Activated T-cell treated with anti-CD3 and anti-CD28 coated beads, Interleukin-2, amount 50 U/mL, for 1 hour (primary cell): ENCODE measurements at places on chromosomes 13 and 19.

DNA sequence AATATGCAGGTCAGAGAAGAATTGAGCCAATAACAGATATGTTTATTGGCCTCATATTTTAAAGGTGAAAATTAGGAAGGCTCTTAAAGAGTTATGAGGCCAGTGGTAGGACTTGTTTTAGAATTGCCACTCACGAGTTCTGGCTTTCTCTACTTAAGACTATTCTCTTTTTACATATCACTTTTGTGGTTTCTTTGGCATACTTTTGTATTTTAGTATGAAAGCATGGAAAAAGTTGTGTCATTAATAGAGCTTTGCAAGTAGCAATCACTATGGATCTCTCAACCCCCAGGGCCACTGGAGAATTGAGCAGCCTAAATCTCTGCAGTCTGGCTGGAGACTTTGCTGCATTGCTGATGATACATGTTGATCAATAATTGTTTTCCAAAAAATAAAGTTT, 64.6 kb upstream of the SOX21 start:
- DNase-seq = no peak

DNA sequence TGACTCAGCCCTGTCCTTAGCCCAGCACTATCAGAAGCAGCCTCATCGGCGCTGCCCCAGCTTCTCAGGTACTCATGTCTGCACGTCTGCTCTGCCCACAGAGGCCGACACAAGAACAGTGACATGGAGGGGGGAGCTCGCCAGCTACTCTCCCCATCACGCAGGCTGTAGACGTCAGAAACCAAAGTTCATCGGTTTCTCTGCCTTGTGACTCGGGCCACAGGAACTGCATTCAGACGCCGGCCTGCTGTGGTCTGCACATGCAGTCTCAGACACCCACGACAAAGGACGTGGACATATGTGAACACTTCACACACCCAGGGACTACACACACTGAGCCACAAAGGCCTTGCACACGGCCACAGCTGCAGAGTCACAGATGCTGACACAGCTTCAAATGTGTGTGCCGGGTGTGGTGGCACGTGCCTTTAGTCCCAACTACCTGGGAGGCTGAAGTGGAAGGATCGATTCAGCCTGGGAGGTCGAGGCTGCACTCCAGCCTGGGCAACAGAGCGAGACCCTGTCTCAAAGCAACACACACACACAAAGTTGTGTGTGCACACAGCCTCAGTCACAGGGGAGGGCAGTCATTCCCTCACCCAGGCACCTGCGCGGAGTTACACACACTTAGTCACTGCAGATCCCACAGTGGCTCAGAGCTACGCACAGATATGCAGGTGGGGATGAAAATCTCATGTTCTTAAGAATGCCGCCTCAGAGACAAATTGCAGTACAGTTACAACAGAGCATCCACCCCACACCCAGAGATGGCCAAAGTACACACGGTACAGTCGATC, 4.9 kb upstream of the ZFP36 start:
- peak; percentile 85 for DNase-seq

DNA sequence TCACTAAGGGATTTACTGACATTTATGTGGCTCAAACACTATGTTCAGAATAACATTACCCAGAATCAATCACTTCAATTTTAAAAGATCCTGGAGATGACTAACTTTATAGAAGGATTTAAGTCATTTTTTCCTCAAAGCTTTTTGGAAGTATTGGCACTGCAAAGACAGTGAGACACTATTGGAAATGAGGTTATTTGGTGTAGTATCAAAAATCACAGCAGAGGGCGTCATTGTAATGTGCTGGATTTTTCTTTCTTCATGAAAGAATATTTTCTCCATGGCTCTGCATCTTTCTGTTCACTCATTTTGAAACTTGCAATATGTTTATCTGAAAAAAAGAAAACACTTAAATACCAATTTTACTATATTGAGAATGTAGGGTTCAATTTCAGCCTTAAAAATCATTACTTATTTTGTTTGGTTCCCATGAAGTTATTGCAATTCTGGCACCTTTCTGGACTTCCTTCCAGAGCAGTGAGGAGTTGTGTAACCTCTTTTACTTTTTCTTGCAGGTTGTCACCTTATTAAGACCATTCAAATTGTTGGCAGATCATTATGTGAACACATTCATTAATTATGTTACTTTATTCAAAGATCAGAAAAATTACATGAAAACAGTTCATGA, 3.7 kb upstream of the CSNK1A1L start:
- no peak for DNase-seq

- DNase-seq = no peak
These were observed 15.2 kb upstream of the SHFL start for GRCh38 chr19:10070730-10071446.

- no peak for DNase-seq
These were observed 50.3 kb downstream of the CCDC70 start for GRCh38 chr13:51912091-51912490.

DNA sequence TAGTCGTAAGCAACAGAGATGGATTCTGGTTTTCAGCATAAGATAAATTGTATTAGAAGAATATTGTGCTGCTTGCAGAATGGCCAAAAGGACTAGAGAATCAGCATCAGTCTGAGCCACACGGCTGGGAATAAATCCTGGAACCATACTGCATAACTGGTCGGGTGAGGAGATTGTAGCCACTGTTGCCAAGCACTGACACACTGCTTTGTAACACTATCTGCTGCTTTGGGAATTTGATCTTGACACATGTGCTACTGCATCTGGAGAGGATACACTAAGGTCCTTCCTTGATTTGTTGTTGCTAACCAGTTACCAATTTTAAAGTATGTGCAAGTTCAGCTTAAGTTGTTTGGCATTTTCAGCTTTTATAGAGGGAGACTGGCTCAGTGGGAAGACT, 1.9 kb downstream of the HNRNPA1L2 start:
- no peak for DNase-seq

GRCh38 chr13:42377640-42378382, 105.9 kb downstream of the AKAP11 start:
- no peak for DNase-seq

GRCh38 chr19:8430650-8431049, 14.1 kb upstream of the HNRNPM start:
- DNase-seq = no peak

DNA sequence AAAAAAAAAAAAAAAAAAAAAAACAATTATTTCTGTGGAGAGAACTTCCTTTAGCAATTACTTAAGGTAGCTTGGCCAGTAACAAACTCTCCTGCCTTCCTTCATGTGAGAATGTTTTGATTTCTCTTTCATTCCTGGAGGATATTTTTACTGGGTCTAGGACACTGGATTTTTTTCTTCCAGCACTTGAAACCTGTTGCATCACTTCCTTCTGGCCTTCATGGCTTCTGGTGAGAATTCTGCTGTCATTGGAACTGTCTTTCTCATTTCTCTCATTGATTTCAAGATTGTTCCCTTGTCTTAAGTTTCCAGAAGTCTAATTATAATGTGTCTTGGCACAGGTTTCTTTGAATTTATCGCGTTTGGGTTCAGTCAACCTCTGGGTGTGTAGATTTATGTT, 19.3 kb upstream of the RAB20 start:
- DNase-seq = no peak

DNA sequence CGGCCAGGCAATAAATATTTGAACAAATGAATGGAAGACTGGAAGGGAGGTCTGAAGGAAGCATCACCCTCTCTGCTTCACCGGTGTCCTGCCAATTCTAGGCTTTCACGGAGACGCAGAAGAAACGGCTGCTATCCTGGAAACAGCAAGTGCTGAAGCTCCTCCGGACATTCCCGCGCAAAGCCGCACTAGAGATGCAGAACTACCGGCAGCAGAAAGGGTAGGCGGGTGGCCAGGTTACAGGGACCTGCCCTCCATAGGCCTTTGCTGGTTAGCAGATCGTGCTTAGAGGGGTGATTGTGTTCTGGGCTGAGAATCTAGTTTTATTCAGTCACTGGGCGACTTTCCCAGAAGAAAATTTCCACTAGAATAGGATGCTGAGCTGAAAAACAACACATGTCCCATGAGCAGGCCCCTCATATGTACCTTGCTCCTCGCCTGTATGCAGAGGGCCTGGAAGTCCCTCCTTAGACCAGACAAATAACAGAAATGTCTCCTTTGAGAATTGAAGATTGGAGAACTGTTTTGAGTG, 11.0 kb downstream of the PAF1 start:
- DNase-seq = no peak

DNA sequence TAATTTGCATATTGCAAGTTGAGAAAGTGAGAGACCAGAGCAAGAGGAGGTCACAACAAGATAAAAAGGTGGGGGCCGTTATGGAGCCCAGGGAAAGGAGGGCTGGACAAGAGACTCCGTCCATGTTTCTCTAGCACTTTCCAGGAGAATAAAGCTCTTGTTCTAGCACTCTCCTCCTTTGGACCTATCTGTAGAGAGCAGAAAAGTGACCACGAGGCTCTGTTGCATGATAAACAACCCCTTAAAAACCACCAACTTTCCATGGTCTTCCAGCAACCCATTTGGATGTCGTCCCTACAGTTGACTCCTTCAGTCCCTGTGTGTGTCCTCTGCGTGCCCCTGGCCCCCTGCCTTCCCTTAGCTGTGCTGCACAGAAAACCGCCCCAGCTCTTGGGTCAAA, 4.1 kb upstream of the ARL11 start:
- no peak for DNase-seq
